ENCODE measurements at places on chromosomes 3 and 15.

DNA sequence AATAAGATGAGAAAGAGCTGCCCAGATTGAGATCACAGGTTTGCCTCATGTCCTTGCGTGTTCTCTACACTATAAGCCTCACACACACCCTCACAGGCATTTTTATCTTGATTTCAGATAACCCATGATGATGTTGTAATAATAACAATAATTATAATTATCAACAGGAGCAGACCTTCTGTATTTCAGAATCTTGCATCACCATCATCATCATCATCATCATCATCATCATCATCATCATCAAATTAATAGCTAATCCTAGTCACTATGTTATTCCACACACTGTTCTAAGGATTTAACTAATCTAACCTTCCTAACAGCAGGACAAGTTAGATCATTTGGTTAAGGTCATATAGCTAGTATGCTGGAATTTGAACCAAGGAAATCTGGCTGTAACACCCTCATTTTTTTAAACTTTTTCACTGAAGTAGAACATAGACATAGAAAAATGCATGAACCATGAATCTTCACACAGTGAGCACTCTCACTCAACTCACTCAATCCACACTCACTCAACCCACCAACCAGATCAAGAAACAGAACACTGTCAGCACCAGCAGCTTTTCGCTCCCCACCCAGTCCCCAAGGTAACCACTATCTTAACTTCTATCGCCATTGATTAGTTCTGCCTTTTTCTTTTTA is 1.8 kb upstream of the SH2D7 start:
- no peak for DNase-seq

- no peak for DNase-seq
Measured at GRCh38 chr3:194961571-194961970, 275.9 kb downstream of the FAM43A start.

DNA sequence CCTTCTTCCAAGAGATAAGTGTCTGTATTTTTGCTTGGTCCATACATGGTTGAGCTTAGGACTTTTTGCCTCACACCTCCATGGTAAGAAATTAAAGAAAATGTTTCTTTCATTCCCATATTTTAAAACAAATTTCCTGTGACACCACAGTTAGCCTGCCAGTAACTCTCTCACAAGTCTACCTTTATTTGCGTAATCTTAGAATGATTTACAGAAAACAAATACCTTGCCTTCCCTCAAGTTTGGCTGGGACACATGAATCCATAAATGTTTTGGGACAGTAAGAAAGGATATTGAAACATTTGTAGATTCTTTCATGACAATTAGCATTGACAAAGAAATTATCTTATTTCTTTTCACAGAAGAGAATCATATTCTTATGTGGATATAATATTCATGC is 3.8 kb upstream of the ARL14 start:
- no peak for DNase-seq

GRCh38 chr15:85624291-85624801 is 170.4 kb downstream of the KLHL25 start:
- no peak for DNase-seq

DNA sequence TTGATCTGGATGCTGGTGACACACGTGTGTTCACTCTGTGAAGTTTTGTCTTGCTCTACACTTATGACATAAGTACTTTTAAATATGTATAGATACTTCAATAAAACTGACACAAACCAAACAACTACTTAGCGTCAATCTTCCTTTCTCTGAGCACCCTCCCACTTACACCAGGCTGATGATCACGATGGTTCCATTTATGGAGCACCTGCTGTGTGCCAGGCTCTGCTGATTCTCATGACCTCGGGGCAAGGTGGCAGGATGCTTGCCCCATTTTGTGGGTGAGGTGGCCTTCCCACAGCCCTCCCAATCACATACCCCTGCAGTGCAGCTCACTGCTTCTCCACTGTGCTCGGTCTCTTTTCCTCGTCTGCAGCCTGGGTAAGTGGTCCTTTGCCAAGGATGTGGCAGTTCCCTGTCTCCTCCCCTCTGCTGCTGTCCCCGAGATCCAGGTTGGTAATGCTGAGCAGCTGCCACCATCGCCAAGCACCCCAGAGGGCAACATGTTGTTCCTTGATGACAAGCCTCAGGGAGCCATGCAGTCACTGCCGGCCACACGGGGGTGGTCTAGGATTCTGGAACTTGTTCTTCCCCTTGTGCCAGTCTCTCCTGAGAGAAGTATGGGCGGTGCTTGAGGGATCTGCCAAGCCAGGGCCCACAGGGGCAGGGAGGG is 20.6 kb upstream of the ADCY5 start:
- DNase-seq, result no peak

- DNase-seq, result no peak
Measured at GRCh38 chr3:175411405-175411804, 552.3 kb downstream of the NAALADL2 start.

DNA sequence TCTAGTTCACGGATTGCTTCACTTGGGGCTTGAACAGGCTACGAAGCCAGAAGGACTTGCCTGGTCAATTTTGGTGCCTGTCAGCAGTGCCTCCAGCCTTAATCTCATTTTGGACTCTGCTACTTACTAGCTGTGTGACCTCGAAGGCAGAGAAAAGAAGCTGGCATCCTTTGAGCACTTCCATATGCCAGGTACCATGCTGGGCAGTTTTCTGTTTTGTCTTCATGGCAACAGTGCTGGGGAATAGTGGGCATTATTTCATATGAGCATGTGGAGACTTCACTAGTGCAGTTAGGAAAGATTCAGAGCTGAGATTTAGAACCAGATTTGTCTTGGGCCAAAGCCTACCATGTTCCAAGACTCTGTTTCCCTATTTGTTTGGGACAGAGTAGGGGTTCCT is 92.2 kb downstream of the LRTM1 start:
- no peak for DNase-seq

DNA sequence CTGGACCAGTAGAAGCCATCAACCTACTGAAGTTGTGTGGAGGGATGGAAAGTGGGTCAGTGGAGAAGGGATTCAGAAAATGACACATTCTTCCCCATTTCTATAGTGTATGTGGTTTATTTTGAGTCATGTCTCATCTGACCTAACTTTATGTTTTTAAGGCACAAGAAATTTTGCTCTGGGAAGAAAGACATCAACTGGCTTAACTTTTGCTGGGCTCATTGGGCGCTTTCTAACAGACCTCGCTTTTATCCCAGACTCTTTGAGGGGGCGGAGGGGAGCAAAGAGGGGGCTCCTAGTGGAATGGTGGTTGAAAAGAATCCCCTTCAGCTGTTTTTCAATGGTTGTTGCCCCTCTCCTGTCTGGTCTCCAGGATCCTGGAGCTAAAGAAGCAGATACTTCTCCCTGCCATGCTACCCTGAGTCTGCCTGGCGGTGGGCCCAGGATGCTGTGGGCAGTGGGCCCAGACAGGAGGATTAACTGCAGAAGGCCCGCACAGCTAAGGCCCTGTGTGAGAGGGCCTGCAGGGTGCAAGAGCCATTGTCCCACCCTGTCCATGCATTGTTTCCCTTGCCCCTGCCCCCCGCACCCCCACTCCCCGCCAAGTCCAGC is 14.5 kb downstream of the CSRNP1 start:
- DNase-seq, result no peak

DNA sequence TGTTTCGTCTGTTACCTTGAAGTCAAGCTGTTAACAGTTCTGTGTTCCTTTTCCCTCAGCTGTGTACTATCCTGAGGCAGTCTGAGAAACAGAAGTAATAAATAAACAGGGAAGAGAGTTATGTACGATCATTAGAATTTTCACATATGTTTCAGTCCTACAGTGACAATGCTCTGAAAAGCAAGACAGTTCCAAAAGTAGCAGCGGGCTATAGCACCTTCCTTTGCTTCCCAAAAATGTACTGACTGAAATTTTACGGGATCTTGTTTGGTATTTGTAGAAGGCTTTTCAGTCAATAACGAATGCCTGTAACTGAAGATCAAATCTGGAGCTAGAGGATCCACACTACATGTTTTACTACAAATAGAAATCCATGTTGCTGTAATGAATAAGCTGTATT is 428.1 kb downstream of the PYDC2 start:
- DNase-seq, result no peak

- DNase-seq, result peak; percentile 63
Measured at GRCh38 chr15:60396958-60397771, 621 bp downstream of the ANXA2 start.

GRCh38 chr3:73656241-73656890 is 31.6 kb upstream of the PDZRN3 start:
- DNase-seq, result no peak

- DNase-seq, result no peak
Measured at GRCh38 chr3:186589121-186589520, 18.6 kb downstream of the DNAJB11 start.

DNA sequence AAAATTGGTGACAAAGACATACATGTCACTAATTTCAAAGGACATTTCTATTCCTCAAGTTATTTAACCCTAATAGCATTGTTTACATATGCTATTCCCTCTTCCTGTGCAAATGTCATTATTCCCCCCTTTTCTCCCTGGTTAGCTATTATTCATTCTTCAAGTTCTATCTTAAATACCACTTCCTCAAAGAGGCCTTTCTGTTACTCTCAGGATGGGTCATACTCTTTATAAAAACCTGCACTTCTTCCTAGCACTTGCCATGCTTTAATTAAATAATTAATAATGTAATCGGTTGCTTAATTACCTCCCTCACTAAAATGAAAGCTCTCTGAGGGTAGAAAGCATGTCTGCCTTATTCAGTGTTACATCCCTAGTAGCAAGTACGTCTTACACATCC is 88.5 kb downstream of the XRN1 start:
- no peak for DNase-seq

DNA sequence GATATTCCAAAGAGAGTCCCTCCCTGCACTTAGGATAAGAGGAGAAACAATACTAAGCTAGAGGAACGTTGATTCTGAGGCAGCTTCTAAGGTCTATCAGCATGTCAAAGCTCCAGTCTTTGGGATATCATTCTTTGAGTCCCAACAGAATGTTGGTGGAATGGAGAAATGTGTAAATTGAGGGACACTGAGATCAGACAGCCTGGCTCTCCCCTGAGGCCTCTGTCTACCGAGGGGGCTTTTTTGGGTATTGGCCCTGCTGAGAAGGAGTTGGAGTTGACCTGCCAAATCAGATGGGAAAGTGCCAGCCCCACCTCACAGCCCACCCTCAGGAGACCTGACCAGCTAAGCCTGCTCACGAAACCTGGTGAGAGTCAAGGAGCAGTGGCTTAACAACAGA is 27.6 kb upstream of the LRTM1 start:
- no peak for DNase-seq

DNA sequence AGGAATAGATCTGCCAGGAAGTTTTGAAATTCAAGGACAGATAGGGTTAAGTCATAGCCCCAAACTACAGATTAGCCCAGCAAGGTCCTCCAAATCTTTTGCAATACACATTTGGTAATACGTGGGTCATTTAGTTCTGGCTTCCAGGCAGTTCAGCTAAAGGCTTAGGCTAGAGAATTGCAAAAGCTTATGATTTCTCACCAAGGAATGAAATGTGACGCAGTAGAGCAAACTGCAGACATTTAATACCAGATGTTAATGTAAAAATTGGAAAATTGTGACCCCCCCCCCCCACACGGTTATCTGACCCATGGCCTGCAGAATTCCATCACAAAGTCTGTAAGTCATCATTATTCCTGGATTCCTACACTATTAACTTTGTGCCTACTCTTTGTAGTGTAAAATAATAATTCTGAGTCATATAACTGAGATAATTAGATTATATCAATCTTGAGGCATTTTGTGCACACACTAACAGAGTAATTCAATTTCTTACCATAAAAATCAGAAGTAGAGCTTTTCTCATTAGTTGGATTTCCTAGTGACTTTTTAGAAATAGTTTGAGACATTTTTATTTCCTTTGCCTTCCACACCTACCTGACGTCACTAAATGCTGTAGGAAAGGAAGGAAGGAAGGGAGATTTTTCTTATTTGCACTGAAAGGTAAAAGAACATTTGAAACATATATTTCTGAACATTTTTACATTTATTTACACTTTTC is 235.2 kb downstream of the DTWD1 start:
- peak; percentile 4 for DNase-seq

- DNase-seq, result peak; percentile 16
Measured at GRCh38 chr15:65916664-65917406, 47.5 kb downstream of the RAB11A start.

DNA sequence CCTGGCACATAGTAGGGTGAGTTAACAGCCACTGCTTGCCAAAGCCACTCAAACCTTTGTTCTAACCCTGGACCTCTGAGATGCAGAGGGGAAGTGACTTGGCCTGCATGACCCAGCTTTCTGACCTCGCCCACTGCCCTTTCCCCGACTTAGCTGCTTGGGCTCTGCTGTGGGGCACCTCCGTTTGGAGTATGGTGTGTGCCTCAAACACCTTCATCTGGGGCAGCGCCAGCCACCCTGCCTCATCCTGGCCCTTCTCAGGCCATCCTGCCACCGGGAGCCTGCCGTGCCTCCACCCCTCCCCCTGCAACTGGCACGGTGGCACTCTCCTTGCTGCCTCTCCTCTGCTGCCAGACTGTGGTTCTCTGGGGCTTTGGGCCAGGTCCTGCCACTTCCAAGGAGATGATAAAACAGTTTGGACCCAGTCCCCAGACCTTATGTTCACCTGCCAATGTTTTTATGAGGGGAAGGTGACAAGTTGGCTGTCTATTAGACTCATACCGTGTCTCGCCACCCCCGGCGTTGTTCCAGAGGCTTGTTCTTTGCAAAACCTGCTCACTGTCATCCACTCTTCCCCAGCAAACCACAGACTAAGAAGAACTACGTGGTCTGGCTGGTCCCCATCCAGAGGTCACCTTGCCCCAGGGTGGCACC is 32.2 kb downstream of the SLC6A6 start:
- DNase-seq, result no peak

DNA sequence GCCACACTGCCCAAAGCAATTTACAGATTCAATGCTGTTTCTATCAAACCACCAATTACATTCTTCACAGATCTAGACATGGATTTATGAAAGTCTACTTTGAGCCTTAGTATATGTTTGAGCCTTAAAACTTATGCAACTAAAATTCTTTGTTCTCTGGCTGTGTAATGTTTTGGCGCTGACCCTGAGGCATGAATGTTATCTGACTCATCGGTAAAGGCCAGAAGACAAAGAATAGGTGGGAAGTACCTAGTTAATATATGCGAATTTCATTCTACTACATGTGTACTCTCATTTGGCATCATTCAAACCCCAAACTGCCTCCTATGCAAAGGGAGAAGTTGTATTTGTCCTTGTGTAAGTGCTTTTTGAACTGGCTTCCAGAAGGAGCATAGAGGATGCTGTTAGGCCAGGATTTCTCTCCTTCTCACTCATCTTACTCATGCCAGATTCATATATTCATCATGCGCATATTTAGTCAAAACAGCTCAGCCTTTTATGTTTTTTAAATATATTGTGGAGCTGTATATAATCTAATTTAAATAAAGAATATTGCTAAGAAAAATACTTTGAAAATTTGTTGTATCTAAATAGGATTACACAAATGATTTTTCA is 204.2 kb downstream of the NFKBIZ start:
- DNase-seq, result no peak

GRCh38 chr3:110667216-110667615 is 404.4 kb upstream of the NECTIN3 start:
- DNase-seq, result no peak

GRCh38 chr3:71581457-71582035 is 2.0 kb downstream of the FOXP1 start:
- DNase-seq, result no peak
